ENCODE measurements at places on chromosomes 1 and 21. TPM values are rescaled to one million over a fixed set of nuclear protein-coding genes. Genes with fewer than 3 reads are reported as not detected.
A peak's percentile ranks its signal among the peaks of the same experiment; 100 is the strongest.

- DNase-seq: peak; percentile 54
These were observed 28.9 kb downstream of the PBX1 start for GRCh38 chr1:164587617-164588501.

GRCh38 chr1:84692391-84692790, 2.1 kb upstream of the SSX2IP start:
- DNase-seq: no peak

GRCh38 chr21:41630249-41630648, 122.3 kb upstream of the TMPRSS2 start:
- DNase-seq: no peak

DNA sequence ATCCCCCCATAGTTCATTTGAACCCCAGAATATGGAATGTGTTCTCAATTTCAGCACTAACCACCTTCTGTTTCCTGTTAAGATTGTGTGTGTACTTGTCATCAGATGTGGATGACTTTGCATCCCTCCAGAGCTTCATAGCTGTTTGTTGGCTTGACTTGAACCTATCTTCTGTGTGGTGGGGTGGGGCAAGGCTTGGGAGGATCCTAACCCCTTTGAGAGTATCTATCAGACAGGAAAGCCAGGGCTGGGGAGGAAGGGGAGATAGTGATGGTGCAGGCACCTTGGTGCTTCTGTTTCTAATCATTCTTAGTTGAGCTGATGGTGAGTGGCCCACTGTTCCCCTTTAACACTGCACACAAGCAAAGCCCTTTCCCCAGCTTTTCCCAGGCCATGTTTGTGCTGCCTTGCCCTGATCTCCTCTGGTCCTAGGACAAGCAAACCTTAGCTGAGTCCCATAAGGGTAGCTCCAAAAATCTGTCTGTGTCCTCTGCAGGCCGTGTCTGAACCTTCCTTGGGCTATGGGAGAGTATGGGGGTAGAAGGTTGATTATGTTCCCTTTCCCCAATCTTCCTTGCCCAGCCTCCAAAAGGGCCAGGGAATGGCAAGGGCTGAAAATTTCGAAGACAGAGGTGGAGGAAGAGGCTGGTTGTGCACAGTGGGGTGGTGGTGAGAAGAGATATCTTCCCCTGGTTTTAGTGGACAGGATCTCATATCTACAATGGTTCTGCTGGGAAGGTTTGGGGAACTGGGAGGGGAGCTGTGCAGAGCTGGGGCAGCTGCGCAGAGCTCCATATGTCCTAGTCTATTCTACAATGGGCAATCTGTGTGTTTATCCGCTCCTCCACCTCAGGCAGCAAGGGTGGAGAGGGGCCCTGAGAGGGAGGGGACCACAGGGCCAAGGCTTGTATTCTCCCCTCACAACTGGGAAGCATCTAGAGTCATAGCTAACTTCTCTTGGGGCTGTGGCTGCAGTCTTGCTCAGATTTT, 1.4 kb downstream of the NHLH1 start:
- DNase-seq: no peak

DNA sequence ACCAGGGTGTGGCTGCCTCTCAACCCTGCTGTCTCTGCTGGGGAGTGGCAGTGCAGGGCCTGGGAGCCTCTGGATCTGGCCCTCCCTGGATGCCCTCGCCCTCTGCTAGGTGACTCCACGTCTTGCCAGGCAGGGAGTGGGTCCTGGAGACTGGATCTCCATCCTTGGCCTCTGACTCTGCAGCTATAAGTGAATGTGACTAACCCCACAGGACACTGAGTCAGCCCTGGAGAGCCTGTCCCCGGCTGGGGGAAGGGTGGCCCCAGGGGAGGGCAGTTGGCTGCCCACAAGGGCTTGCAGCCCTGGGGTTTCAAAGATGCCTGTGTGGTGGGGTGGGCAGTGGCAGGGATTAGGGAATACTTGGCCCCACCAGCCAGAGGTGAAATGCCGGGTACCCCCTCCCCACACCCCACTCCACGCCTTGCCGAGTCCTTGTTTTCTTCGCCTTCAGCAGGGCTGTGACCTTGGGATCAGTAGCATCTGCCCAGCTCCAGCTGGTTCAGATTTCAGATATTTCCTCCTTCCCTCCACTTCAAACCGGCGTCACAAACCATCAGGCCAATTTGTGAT, 1.9 kb upstream of the MYBPH start:
- DNase-seq: peak; percentile 42

- DNase-seq: no peak
These were observed 1.4 kb downstream of the B3GALNT2 start for GRCh38 chr1:235502601-235503402.

DNA sequence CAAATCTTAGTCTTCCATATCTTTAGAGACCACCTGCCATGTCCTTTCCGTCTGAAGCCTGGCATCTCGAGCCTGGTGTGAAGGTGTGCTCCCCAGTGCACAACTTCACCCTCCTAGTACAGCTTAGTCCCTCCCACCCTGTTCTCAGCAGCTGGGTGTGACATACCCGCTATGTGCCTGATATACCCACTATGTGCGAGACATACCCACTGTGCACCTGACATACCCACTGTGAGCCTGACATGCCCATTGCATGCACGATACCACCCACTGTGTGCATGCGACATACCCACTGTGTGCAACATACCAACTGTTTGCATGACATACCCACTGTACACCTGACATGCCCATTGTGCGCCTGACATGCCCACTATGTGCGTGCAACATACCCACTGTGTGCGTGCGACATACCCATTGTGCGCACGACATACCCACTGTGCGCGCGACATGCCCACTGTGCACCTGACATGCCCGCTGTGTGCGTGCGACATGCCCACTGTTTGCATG, 3.0 kb upstream of the RRP1 start:
- DNase-seq: no peak

DNA sequence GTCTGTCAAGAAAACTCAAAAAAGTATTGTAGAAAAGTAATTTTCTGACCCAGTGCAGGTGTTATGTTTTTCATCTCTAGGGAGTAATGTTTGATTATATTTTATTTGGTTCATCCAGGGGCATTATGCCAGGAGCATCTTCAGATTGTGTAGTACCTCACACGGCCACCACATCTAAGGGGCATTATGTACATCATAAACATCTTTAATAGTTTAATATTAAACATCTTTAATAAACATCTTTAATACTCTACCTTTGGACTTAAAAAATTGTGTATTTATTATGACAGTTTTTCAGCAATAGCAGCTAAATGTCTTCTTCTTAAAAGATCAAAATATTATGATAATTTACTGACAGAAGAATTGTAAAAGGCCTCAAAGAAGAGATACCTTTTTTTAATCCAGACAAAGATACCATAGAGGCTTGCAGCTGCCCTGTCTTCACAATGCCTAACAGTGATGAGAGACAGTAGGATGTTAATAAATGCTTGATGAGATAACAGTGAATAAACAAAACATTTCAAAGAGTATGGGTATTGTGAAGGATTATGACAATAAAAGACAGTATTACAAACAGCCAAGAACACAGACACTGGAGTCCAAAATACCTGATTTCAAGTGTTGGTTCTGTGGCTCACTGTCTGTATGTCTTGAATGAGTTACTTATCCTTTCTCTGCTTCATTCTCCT, 240.9 kb upstream of the ADGRL2 start:
- no peak for DNase-seq

GRCh38 chr1:225879521-225880221, 2.5 kb downstream of the TMEM63A start:
- no peak for DNase-seq

DNA sequence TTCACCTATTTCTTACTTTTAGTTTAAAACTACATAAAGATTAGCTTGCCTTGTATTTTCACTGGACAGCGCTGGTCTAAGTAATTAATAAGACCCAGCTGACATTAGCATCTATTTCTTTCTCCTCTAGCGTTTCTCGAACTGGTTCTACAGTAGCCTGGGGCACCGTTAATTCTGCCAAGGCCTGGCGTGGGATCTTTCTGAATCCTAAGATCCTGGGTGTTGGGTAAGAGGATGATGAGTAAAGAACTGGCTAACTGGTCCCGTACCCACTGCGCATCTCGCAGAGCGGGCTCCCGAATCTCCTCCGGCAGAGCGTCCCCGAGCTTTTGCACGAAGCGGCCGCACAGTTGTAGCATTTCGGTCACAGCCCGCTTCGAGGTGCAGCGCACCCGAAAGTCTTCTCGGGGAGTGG, 309 bp downstream of the NSL1 start:
- DNase-seq: no peak

DNA sequence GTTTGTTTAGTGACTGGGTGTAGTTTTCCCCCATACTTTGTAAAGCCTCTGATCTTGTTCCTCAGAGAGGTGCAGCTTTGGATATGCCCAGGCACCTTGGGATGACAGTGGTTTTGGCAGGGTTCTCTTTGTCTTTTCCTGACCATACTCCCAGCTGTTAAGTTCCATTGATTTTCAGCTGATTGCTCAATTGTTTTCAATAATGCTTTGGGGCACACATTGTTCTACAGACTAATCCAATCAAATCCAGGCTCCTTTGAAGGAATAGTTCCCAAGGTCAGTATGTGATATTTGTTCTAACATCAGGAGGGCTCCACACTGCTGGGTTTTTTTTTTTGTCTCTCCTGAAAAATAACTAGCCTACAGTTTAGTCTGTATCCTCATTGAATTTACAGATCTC, 24.8 kb downstream of the PPP2R5A start:
- peak; percentile 52 for DNase-seq

DNA sequence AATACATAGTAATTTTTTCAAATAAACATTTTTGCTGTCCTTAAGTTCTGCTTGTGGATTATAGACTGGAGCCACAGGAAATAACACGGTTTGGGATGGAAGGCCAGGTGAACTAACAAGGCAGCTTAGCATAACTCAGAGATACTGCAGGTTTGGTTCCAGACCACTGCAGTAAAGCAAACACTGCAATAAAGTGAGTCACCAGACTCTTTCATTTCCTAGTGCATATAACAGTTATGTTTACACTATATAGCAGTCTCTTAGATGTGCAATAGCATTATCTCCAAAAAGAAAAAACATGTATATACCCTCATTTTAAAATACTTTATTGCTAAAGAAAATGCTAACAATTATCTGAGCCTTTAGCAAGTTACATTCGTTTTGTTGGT, 22.0 kb downstream of the LRRC42 start:
- no peak for DNase-seq

GRCh38 chr1:41655632-41656031, 171.1 kb upstream of the EDN2 start:
- DNase-seq: no peak

DNA sequence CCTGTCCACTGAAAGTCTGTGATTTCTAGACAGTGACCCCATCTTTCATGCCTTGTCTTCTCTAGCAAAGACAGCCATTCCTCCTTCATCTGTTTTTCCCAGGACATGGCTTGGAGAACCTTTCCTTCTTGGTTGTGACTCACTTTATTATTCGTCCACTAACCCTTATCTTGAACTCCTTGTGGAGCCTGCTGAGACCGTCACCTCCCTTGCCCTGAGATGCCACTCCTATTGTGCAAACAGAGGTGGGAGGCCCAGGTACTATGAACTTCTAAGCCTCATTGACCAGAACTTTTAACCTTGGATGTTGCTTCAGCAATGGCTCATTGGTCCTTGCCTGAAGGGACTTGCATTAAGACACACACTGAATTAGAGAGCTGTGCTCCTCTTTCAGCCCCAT, 117.5 kb downstream of the FOXD2 start:
- no peak for DNase-seq

- DNase-seq: no peak
These were observed 4.9 kb downstream of the TRIM46 start for GRCh38 chr1:155178441-155179111.

DNA sequence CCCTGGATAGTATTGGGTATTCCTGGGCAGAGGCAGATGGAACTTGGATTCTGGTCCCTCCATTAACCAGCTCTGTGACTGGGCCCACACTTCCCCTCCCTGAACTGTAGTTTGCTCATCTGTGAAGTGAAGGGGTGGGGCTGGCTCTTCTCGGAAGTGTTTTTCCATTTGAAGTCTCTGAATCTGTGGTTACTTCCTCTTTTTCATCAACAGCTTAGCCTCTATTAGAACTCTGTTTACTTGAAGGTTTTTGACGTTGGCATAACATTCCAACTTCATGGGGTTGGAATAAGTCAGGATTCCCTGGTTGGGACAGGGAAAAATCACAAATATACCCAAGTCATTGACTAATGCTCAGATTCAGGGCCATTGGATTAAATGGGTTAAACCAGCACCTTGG, 3.6 kb downstream of the KIAA0040 start:
- DNase-seq: no peak

DNA sequence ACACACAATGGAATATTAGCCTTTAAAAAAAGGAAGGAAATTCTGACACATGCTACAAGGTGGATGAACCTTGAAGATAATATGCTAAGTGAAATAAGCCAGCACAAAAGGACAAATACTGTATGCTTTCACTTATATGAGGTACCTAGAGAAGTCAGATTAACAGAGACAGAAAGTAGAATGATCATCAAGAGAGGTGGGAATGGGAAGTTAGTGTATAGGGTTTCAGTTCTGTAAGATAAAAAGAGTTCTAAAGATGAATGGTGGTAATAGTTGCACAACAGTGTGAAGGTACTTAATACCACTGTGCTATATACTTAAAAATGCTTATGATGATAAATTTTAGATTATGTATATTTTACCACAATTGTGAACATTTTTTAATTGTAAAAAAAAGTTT, 7.2 kb downstream of the RPAP2 start:
- DNase-seq: no peak

- DNase-seq: peak; percentile 21
These were observed 1.8 kb downstream of the SPRR1B start for GRCh38 chr1:153032677-153033308.

- no peak for DNase-seq
These were observed 39.1 kb downstream of the CLIC6 start for GRCh38 chr21:34707876-34708325.

GRCh38 chr1:95249916-95250315, 15.9 kb downstream of the RWDD3 start:
- no peak for DNase-seq

- DNase-seq: no peak
These were observed 180.1 kb upstream of the ESRRG start for GRCh38 chr1:216903382-216903740.

AKIRIN1 gene
- total RNA-seq: 130 TPM

PTAFR gene
- total RNA-seq: not detected

PLA2G2A gene
- not detected for total RNA-seq

BRINP2 gene
- 0.06 TPM for total RNA-seq

CLEC20A gene
- total RNA-seq: not detected

LCE6A gene
- not detected for total RNA-seq

APOBEC4 gene
- total RNA-seq: not detected

SLC26A9 gene
- total RNA-seq: not detected

SLC9C2 gene
- total RNA-seq: not detected

COX20 gene
- 81.6 TPM for total RNA-seq

MATN1 gene
- not detected for total RNA-seq

MCOLN2 gene
- total RNA-seq: 0.59 TPM

AK5 gene
- total RNA-seq: 1.5 TPM

DIRAS3 gene
- 1.3 TPM for total RNA-seq
